Vagina (tissue), 2 donors: ENCODE measurements at places on chromosomes 6 and 20. TPM values are rescaled to one million over a fixed set of nuclear protein-coding genes. Genes with fewer than 3 reads are reported as not detected.

DNA sequence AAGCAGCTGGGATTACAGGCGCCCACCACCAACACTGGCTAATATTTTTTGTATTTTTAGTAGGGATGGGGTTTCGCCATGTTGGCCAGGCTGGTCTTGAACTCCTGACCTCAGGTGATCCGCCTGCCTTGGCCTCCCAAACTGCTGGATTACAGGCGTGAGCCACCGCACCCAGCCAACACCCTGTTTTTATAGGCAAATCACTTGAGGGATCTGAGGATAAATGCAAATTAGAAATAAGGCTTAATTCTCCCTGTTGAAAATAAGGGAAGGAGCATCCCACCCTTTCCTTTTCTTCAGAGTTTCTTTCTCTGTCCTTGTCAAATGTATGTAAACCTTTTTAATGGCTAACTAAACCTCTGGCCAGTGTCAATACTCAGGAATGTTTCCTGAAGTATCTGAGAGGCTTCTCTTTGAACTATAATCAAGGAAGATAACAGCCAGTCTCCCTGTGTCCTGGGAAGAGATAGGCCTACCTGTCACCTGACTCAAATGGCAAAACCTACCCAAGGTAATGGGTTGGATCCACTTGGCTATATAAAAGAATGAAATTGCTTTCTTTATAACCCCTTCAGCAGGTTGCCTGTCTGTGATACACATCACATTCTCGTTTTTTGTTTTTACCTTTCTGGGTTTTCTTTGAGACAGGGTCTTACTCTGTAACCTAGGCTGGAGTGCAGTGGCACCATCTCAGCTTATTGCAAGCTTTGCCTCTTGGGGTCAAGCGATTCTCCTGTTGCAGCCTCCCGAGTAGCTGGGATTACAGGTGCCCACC is 64.5 kb upstream of the TNFAIP3 start:
- no peak for DNase-seq

DNA sequence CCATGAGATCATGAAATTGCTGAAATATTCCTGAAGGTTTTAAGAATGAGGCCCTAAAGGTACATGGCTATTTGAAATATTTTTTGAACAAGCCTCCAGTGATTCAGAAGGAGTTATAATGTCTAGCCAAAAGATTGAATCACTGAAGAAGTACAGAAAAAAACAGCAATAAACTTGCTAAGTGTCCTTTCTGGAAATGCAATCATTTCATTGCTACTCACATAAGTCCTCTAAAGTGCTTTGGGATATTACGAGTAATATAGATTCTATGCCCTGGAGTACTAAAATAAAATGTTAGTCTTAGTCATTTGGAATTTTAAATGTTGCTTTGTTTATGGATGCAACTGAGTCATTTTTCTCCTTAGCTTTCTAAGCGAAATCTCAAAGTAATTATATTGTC is 32.7 kb downstream of the CENPW start:
- no peak for DNase-seq

DNA sequence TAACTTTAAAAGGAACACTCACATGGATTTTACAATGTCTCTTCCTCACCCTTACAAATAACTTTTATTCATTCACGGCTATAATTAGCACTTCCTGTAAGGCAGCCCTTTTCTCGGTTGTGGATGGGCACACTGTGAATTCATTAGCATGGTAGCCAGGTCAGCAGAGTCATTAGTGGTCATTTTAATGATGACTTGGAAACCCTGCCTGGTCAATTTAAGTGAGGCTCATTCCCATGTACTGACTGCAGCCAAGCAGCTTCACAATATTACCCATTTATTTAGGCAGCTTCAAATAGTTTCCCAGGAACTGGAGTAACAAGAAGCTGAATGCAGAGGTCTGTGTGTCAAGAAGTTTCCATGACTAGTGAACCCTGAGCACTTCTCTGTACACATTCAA is 248.8 kb downstream of the KHDC1L start:
- DNase-seq, result no peak

DNA sequence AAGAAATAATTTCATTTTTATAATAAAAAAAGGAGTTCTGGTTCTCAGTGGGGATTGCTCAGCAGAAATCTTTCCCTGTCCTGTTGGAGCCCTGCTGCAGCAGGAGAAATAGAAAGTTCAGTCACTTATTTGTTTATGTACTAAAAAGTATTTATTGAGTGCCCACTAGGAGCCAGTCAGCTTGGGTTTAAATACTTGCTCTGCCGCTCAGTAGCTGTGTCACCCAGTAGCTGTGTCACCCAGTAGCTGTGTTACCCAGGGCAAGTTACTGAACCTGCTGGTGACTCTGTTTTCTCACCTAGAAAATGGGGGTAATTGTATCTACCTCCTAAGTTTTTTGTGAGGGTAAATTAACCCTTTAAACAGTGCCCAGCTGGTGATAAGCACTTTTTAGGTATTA is 32.9 kb downstream of the FOXF2 start:
- no peak for DNase-seq

GRCh38 chr6:88134575-88134974 is 31.6 kb downstream of the CNR1 start:
- no peak for DNase-seq

- no peak for DNase-seq
Measured at GRCh38 chr6:7442467-7442866, 52.9 kb downstream of the RIOK1 start.

DNA sequence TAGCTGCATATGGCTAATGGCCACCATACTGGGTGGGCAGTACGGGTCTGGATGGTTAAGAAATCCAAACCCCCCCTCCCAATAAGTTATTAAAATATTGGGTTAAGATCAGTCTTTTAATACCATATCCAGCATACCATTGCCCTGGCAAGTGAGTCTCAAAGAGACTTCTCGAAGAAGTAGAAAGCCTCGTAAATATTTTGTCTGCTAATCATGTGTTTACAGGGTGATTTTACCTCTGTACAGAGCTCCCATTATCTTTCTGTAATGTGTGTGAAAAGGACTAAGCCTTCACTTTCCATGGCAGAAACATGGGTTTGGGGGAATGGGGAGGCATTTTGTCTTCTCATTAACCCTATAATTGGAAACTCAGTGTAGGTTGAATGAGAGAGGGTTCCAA is 174.7 kb upstream of the LAMP5 start:
- DNase-seq, result no peak

DNA sequence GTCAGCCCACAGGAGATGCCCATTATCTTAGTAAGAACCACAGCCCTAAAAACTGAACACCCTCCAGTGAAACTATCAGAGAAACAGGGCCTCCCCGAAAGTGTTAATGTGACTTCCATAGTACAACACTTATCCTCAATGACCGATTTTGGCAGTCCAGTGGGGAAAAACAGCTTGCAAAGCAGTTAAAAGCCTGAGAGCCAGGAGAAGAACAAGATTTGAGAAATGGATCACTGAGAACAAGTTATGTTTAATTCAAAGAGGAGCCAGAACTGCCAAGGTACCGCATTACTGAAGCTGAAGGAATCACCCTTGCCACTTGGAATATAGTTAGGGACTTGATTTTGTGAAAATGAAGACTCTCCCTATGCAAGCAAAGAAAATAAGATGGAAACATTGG is 236.9 kb downstream of the QKI start:
- DNase-seq, result no peak

DNA sequence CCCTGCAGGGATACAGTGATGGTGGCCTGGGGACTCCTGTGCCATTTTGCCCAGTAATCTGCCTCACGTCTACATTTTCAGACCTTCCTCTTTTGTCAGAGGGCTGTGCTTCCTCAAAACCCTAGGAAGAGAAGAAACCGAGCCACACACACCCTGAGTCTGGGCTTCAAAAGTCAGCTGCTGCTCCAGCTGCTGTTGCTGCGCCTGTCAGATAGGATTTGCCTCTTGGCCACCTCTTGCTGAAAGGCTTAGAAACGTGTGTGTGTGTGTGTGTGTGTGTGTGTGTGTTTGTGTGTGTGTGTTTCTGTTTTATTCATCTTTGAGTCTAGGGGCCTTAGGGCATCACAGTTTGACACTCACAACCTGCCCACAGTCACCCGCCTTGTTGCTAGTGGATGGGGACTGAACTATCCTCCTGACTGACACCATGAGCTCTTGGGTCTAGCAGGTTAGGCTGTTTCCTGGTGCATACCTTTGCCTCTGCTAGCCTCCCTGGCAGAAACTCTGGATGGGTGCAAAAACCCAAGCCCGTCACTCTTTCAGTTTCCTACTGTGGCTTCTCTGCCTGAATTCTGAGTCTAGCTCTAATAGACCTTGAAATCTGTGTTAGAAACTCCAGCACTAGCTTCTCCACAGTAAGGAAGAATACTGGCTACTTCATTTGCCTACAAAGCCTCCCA is 94.9 kb upstream of the CEP85L start:
- peak; percentile 75 for DNase-seq

GRCh38 chr6:25746968-25747367 is 7.6 kb upstream of the SLC17A4 start:
- no peak for DNase-seq

DNA sequence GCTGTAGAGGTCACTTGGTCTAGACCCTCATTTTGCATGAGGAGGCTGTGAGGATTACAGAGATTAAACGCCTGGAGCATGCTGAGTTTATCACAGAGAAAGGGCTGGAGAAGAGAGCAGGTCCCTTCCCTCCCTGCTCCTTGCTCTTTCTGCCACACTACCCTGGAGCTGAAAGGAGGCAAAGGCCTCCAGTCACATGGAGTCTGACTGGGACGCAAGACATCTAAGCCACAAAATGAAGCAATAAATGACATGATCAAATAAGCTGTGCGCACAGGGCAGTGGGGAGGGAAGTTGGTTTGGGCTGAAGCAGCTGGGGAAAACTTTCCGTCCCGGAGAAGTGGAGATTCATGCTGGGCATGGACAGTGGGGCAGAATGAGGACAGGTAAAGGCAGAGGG is 33.3 kb downstream of the ATXN1 start:
- no peak for DNase-seq

DNA sequence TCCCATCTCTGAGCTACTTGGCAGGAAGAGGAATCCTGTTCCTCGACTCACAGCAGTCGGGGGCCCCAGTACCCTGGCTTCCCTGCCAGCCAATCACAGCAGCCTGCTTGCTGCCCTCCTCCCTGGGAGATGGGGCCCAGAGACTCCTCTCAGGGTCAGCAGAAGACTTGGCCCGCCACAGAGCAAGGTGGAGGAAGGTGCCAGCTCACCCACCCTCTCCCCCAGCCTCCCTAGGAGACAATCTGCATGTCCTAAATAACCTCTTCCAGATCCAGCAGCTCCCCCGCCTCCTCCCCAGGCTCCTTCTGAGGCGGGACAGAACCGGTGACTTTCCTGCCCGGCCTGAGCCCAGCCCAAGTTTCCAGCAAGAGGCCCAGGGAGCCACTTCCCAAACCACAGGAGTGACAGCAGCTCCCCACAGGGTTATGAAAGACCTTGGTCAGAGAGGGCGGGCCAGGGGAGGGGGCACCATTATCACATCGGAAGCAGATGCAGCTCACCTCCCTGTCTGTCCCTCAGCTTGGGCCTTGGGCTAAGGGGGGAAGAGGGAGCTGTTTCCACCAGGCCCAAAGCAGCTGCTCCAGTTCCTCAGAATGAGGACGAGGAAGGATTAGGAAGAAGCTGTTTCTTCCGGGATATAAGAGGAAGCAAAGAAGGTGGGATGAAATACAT is 2.3 kb downstream of the CCND3 start:
- DNase-seq, result peak; percentile 90

GRCh38 chr6:22673474-22673873 is 104.1 kb downstream of the HDGFL1 start:
- DNase-seq, result no peak

DNA sequence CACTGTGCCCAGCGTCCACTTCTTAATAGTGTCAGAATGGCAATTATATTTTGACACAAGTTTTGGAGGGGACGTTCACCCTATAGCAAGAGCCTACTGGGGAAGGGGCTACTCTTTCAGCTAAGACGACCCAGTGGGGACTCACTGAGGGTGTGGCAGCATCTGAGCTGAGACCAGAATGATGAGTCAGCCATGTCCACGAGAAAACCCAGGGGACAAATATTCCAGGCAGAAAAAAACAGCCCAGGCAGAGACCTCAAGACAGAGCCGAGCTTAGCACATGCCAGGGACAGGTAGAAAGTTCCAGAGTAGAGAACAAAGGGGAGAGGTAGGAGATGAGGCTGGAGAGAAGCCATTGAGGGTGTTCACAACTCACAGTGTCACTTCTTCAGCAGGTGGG is 11.2 kb downstream of the CNBD2 start:
- DNase-seq, result no peak

DNA sequence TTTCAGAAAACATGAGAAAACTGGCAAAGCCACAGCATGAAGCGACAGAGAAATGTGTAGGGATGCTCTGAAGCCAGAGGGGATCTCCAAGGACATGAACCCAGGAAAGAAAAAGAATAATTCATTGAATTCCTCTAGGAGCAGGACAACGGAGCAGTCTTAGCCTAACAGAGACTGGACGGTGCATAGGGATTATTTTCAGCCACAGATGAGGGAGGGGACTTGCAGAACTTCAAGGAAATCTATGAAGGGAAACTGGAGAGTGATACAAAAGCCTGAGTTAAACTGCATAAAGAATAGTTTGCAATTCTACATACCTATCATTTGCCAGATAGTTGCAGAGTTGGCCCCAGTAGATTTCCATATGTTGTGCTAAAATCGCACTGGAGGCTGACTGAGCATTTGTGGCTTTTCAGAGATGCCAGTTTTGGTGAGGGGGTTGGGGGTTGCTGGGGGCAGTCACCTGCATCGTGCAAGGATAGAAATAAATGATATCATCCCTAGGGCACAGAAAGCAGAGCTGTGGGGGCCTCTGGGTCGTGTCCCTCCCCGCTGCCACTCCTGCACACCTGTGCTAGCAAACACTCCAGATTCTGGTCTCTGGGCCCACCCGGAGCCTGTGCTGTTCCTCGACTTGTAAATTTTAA is 443.2 kb upstream of the JARID2 start:
- no peak for DNase-seq

DNA sequence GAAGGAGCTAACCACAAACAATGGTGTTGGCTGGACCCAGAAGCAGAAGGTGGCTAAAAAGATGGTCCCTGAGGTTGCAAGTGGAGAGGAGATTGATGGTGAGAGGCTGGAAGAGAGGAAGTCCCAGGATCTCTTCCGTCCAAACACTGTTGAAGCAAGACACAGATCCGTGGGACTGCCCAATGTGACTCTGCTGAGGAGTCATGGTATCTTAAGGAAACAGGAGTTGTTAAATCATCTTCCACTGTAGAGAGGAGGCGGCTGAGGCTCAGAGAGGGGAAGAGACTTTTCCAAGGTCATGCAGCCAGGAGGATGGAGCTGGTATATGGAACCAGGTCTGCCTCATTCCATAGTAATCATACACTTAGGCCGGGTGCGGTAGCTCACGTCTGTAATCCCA is 4.1 kb upstream of the ZNF335 start:
- no peak for DNase-seq

- DNase-seq, result no peak
Measured at GRCh38 chr20:47243003-47243402, 113.5 kb downstream of the ZMYND8 start.

GRCh38 chr6:139943391-139943790 is 568.9 kb upstream of the CITED2 start:
- no peak for DNase-seq

The EEF1A2 gene
- total RNA-seq, result 9.8 TPM

The LY6G5B gene
- 7.4 TPM for total RNA-seq

The USP49 gene
- total RNA-seq, result 9.1 TPM

The HTR1B gene
- total RNA-seq, result not detected

The CYP24A1 gene
- 5.9 TPM for total RNA-seq

The KIF3B gene
- 16.2 TPM for total RNA-seq

The LHFPL5 gene
- total RNA-seq, result not detected

The ZNF133 gene
- 20.6 TPM for total RNA-seq

The SLC2A4RG gene
- 33.1 TPM for total RNA-seq
